ENCODE measurements at places on chromosomes 5 and 9.

DNA sequence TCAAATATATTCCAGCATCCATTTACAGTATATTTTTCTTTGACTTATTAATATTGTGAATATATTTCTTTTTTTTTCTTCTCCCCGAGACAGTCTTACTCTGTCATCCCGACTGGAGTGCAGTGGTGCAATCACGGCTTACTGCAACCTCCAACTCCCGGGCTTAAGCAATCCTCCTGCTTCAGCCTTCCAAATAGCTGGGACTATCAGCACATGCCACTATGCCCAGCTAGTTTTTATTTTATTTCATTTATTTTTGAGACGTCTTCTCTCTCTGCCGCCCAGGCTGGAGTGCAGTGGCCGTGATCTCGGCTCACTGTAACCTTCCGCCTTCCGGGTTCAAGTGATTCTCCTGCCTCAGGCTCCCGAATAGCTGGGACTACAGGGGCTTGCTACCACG is 7.4 kb upstream of the GLIPR2 start:
- DNase-seq: no peak

DNA sequence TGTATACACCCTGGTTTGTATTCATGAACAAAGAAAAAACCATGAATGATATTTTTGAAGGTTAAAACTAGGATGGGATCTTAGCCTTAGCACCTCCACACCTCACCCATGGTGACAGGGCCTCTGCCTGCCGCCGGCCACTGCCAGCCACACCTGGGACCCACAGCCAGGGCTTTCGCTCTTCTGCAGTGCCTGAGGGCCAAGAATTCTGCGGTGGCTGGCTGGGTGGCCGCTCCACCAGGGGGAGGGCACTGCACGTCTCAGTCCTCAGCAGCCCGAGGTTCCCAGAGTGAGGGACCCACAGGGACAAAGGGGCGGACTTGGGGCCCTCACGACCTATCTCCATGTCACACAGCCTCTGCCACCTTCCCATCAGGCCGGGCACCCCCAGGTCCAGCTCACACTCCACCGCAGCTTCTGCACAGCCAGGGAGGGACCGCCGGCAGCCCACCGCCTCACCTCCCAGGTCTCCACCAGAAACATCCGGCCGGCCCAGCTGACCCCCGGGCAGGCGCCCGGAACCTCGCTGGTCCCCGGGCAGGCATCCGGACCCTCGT is 6.9 kb downstream of the EXD3 start:
- no peak for DNase-seq

DNA sequence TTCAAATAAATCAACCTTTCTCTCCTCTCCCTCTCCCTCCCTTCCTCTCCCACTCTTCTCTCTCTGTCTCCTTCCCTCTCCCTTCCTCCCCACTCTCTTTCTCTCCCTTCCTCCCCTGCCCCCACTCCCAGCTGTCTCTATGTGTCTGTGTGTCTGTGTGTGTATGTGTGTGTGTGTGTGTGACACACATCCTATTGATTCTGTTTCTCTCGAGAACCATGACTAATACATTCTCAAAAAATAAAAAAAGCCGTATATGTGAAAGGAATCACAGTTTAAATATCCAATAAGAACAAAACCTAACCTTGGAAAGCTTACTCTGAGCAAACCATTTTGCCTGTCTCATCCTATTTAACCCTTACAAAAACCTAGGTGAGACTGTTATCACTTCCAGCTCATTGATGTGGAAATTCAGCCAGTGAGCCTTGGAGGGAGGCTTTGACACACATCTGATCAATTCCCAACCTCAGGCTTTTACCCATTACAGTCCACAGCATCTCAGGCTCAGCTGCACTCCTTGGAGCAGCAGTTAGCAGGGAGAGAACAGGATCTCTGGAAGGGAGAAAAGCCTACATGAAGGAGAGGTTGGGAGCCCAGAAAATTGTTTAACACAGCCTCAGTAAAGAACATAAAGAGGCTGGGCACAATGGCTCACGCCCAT is 8.3 kb downstream of the HSD17B3 start:
- DNase-seq: no peak

- DNase-seq: peak; percentile 38
Measured at GRCh38 chr9:5557606-5558587, 47.6 kb downstream of the PDCD1LG2 start.

DNA sequence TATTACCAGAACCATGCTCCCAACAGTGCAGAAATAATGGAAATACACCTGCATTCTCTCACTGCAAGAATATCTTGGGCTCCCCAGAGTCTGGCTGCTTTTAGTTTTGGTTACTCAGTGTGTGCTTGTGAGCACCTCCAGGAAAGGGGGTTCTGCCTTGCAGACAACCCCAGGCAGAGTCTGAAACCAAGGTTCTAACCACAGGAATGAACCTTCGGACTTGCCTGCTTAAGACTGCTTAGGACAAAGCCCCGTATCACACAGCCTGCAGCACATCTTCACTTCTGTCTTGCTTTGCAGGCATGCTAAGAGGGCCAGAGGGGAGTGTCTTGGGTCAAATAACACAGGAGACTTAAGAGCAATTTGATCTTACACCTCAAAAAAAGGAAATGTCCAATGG is 94.8 kb upstream of the SPATA31C2 start:
- no peak for DNase-seq

- no peak for DNase-seq
Measured at GRCh38 chr5:95029569-95030366, 255.1 kb downstream of the MCTP1 start.

- no peak for DNase-seq
Measured at GRCh38 chr5:32687499-32687831, 23.7 kb upstream of the NPR3 start.

- DNase-seq: no peak
Measured at GRCh38 chr5:43619911-43620310, 16.9 kb downstream of the NNT start.

DNA sequence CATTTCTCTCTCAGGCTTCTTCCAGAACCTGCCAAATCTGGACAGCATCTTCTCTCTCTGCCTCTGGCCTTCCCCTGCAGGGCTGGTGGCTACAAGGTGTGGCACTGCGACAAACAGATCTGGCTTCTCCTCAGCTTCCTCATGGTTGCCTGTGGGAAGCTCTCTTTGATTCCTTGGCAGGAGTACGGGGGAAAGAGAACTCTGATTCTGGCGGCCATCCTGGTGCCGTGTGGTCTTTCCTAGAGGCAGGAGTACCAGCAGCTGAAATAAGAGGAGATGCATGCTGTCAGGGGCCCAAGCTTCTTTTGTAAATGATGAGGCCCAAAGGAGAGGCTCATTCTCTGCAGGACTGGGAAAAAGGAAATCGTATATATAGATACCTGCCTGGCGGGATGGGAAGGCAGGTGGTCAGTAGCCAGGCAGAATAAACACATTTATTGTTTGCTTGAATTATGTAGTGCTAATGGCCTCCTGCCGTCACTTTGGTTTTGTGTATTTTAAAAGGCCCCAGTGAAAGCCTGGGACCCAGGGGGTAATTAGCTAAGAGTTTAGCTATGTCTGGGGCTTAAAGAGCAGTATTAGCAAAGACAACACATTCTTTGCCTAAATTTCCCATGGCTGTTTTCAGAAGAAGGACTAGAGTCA is at the start of gene CER1:
Gene CER1 (minus strand): TSS at position 343 of the 645 bp plus-strand sequence. CDS start 61 bp downstream, at position 282.
- no peak for DNase-seq

DNA sequence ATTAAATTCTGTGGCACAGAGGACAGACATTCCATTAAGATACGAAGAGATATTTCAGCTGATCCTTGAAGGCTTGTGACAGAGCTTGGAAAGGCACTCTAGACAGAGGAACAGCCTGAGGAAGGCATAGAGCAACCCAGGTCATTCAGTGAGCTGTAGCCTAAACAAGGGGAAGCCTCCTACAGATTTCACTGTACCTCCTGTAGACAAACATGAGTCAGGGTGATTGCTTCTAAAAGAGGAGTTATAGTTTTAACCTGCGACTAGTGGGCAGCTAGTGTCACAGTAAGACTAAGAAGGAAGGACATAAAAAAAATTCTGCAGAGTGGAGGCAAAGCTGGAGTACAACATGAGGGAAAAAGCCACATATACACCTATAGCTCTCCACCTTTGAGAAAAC is 43.5 kb upstream of the ANKDD1B start:
- no peak for DNase-seq

DNA sequence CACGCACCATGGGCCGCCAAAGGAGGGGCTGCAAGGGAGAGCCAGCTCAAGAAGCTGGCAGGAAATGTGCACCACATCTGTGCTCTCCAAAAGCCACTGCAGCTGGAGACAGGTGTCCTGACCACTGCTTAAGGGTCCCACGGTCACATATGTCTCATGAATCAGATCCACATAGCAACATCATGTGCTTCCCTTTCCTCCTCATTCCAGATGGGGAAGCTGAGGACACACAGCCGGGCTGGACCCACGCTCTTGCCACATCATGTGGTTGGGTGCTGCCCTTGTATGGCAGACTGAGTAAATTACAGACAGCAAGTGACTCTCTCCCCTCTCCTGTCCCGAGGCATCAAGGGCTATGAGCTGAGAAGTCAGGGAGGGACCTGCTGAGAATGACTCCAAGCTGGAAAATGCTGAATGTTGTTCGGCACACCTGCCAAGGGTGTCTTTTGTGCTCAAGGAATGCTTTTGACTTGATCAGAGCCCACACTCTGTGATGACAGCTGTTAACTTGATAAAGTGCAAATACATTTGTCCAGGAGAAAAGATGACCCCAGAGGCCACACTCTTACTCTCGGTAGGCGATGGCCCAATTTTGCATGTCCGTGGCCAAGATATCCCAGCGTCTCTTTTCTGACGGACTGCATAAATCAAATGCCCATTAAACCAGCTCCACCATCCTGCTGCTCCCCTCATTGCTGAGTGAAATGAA is 58.2 kb downstream of the NSUN2 start:
- DNase-seq: no peak

- no peak for DNase-seq
Measured at GRCh38 chr5:138243794-138244193, 30.6 kb downstream of the GFRA3 start.

DNA sequence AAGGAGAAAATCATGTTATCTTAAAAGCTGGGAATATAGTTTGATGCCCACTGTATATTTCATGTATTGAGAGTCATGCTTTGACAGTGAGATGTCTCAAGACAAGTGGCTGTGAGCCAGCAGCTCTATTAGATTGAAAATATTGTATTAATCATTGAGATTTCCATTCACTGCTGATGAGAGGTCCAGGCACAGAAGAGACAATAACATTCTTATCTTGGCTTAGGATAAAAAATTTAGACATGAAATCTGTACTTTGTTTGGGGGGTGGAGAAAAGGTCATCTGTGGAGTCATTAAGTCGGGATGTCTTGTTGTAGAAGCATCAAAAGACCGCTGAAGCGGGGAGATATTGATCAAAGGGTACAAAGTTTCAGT is 97.9 kb upstream of the EQTN start:
- DNase-seq: no peak

GRCh38 chr9:110980261-110980660 is 58.0 kb downstream of the LPAR1 start:
- no peak for DNase-seq

GRCh38 chr9:14183001-14183400 is 130.9 kb downstream of the NFIB start:
- no peak for DNase-seq

DNA sequence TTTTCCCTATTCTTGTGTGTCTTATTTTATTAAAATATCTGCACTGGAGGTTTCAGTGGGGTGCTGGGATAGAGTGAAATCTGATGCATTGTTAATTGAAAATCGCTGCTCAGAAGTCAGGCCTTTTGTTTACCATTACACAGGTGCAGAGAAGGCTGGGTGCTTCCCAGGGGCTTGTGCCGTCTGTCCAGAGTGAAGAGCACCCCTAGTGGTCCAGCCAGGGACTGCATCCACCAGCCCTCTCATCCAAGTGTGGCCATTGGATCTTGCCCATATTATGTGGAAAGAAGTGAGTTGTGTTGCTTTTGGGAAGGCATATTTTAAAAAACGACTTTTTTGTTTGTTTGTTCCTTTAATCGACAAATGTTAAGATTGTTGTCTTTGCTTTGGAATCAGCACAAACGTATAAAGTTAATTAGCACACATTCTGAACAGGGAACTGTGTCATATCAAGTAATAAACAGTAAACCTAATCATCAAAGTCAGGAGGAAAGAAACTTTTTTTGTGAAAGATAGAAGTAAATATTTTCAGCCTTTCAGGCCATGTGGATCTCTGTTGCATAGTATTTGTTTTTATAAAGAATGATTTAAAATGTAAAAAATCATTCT is 315.6 kb downstream of the MTRR start:
- DNase-seq: peak; percentile 53

DNA sequence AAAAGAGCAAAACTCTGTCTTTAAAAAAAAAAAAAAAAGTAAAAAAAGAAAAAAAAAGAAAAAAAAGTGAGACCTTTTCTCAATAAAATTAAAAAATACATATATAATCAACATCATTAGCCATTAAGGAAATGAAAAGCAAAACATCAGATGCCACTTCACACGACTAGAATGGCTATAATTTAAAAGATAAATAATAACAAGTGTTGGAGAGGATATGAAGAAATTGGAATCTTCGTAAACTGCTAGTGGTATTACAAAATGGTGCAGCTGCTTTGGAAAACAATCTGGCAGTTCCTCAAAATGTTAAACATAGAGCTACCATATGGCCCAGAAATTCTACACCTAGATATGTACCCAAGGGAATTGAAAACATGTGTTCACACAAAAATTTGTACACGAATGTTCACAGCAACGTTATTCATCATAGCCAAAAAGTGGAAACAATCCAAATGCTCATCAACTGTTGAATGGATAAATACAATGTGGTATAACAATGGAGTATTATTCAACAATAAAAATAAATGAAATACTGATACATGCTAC is 45.3 kb upstream of the SIL1 start:
- no peak for DNase-seq

DNA sequence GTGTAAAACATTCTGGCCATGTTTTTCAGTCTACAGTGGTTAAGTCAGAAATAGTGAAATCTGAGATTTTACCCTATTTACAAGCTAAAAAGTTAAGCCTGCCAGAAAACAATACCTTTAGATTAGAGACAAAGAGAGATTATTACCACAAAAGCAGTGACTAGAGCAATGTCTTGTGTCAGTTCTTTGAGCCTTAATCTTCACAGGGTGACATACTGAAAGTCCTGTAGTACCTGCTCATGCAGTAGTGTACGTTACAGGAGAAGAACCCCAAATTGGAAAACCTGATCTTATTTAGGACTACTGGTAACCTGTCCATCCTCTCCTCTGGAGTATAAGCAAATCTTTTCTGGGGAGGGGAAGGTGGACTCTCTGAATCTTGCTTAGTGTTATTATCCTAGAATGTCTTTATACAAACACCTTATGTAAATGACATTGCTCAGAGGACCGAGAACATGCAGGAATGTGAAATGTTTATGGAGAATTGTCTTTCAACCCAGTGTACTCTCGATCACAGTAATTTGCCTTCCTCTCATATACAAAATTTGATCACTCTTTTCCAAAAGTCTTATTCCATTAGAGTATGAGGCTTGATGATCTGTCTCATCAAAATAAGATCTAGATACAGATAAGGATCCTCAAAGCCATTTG is 55.7 kb downstream of the ERBIN start:
- no peak for DNase-seq

- DNase-seq: no peak
Measured at GRCh38 chr9:134917431-134918373, at the start of gene FCN1. FCN1 (minus strand) TSS chr9:134917912; CDS start chr9:134917871, 41 bp downstream.

GRCh38 chr9:22008717-22009505 is at the start of gene CDKN2B:
CDKN2B (minus strand) TSS chr9:22009305; CDS start chr9:22008953, 352 bp downstream.
- peak; percentile 84 for DNase-seq

GRCh38 chr9:11064909-11065308 is 452.1 kb upstream of the PTPRD start:
- DNase-seq: no peak

GRCh38 chr9:69748304-69748703 is 11.5 kb downstream of the PTAR1 start:
- no peak for DNase-seq

GRCh38 chr5:65925044-65925600 is 1.3 kb upstream of the ERBIN start:
- peak; percentile 76 for DNase-seq
